ENCODE measurements at places on chromosomes 2 and 18.

DNA sequence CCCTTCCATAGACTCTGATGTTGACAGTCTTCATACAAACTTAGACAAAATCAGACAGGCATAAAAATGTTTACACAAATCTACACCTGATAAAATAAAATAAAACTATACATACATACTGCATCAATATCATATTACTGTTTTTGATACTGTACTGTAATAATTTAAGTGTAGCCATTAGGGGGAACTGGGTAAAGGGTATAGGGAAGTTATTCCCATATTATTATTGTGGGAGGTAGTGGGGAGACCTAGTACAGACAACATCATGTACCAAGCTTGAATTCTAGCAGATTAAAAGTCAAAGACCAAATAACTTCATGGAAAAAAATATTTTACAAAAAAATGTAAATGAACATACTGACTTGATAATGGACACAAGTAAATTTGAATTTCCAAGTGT lies 43.3 kb downstream of the PUM2 start:
- no peak for DNase-seq

DNA sequence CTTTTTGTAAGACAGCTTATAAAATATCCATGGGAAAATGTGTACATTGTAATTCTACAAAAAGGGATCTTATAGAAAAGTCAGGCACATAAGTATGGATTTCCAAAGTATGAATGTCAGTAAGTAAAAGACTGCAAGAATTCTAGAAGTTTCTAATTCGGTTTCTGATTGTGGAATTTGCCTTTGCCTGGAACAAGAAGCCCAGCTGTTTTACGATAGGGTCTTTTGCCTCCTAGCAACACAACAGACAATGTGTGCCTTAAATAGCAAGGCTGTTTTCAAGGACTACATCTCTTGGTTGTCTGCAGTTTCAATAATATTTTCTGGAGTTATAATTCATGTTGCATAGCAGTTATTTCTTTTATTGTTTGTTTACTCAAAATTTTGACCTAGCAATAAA lies 312.9 kb downstream of the MTX2 start:
- DNase-seq = no peak

GRCh38 chr2:17850151-17850550 lies 28.3 kb upstream of the KCNS3 start:
- DNase-seq = no peak

GRCh38 chr2:174833737-174834136 lies 69.5 kb upstream of the CHRNA1 start:
- DNase-seq = no peak

DNA sequence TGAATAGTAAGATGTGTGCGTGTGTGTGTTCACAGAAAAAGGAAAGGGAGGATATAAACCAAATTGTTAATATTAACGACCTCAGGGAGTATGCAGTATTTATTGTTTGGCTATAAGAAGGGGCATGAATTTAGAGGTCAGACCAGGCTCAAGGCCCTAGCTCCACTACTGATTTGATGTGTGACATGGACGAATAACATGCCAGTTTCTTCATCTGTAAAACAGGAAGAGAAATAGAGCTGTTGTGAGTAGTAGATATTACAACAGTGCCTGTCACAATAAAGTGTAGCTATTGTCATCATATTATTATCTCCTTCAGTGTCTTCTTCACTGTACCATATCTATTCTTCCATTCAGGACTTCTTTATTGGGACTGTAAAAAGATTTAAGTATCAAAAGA lies 4.1 kb upstream of the MAT2A start:
- DNase-seq = no peak

DNA sequence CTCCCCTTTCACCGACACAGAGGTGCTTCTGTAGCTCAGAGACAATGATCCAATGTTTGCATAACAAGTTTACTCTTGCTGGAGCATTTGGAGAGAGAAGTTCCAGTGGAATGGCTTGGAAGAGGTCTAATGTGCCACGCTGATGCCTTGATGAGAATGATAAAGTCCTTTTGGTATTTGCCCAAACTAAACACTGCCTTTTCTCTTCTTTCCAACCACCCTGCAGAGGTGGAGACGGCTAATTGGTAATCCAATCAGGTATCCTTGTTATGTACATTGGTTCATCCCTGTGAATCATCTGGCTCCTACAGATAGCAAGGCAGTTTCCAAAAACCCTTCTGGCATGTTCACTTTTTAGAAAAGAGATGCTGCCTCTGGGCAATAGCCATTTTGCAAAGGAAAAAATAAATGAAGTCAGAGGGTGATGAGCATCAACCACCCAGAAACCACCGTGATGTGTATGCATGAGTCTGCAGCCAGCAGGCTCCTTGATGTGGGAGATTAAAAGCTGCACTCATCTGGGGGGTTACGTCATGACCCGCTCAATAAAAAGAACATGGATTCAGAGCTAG lies 40.6 kb downstream of the KIAA2012 start:
- no peak for DNase-seq

GRCh38 chr2:152609154-152609553 lies 108.1 kb downstream of the PRPF40A start:
- DNase-seq = no peak

DNA sequence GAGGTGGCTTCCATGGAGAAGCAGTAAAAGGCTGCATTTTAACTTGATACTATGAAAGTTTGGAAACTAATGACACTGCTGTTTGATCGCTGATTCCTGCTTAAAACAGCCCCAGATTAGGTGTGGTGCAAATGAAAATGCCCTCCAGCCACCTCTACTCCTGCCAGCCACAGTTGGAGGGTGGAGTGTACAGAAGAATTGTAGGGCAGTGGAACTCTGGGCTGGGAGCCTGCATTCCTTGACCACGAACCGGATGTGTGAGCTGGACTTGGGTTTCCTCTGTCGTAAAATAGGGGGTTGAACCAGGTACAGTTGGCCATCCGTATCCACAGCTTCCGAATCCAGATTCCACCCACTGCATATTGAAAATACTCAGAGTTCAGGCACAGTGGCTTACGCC lies 84.6 kb upstream of the RFX8 start:
- no peak for DNase-seq

DNA sequence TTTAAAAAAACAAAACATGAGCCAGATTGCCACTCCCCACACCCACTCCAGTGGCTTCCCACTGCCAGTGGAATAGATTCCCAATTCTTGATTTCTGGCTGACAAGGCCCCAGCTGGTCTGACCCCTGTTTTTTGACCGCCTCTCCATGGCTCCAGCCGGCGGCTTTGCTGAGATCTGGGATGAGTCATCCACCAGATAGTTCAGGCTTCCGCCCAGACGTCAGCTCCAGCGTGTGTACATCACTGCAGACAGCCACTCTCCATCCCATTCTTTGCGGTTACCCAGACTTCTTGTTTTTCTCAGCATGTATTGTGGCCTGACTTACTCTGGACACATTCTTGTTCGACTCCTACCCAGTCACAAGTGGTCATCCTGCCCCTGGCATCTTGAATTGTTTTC lies 227.9 kb downstream of the GBX2 start:
- no peak for DNase-seq

DNA sequence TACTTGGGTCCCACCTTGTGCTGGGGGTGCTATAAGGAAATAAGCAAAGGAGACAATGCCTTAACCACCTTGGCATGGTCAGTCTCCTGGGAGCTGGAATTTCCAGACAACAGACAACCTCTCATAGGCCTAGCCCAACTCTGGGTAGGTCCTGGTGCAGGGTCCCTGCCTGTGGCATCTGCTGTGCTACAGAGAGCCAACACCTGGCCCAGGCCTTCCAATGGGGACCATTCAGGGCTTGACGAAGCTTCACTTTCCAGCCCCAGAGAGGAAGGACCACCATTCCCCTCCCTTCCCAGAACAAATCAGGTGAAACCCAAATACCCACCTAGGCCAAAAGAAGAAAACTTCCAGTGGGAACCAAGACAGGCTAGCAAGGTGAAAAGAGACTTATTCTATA lies 82.8 kb downstream of the SMAD7 start:
- DNase-seq = no peak

DNA sequence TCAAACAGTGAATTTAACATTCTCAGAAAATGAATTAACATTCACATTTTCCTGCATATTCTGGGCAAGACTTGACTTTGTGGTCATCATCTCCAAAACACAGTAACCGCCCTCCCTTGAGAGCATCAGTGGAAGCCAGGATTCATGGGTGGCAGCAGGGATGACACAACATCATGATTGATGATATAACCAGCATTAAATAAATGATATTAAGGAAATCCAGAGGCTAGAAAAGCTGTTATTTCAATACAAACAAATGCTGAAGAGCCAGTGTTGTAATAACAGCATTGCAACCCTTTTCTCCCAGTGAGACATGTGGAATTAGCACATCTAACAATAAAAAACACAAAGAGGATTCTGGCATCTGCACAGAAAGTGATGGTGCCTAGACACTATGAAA lies 41.1 kb downstream of the CDC42EP3 start:
- no peak for DNase-seq

GRCh38 chr2:222303045-222303827 lies 4.4 kb upstream of the PAX3 start:
- no peak for DNase-seq

DNA sequence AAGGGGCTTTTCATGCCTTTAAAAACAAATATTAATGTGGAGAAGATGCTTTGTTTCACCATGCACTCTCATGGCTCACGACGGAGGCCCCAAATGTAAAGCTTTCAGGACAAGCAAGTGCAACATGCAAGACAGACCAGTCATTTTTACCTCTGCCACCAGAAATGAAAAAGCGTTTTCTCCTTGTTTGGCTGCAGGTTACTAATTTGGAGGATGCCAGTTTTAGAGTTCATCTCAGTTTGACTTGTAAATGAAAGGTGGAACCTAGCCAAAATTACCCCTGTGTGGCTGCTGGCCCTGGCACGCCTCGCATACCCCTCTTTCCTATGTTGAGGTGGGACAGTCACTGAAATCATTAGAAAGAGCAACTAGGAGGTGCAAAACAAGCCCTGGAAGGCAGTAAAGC lies 138.6 kb downstream of the BCL2 start:
- DNase-seq = no peak

- no peak for DNase-seq
These were observed 9.1 kb downstream of the GPR155 start for GRCh38 chr2:174477759-174478158.

All from CD4-positive, alpha-beta T cell treated with Interleukin-4 for 1 hour (primary cell).